ENCODE measurements at places on chromosomes 5 and 9. TPM values are rescaled to one million over a fixed set of nuclear protein-coding genes. Genes with fewer than 3 reads are reported as not detected.

The SLC35A4 gene
- 4.7 TPM for total RNA-seq

The RORB gene
- total RNA-seq: 49.9 TPM

The IL9 gene
- not detected for total RNA-seq

The C5orf58 gene
- not detected for total RNA-seq

The SLC25A48 gene
- 1.2 TPM for total RNA-seq

The LIX1 gene
- 4.7 TPM for total RNA-seq

The CERCAM gene
- 16.0 TPM for total RNA-seq

The PRR16 gene
- total RNA-seq: 1.2 TPM

The CKMT2 gene
- total RNA-seq: 2.2 TPM

The LCN1 gene
- total RNA-seq: not detected

The GRM6 gene
- total RNA-seq: under 0.01 TPM

The MEGF9 gene
- total RNA-seq: 59.5 TPM

The PCDHB16 gene
- total RNA-seq: 6.4 TPM

The DMRT3 gene
- total RNA-seq: not detected

The CATSPER3 gene
- total RNA-seq: not detected

The CXCL14 gene
- total RNA-seq: 9.3 TPM

The TBCA gene
- 63.7 TPM for total RNA-seq

The TRMO gene
- total RNA-seq: 12.0 TPM

The PCDHA12 gene
- total RNA-seq: 8.6 TPM

The PTPN3 gene
- total RNA-seq: 4.4 TPM

The ACOT12 gene
- total RNA-seq: 0.98 TPM

The TOMM5 gene
- total RNA-seq: 60.7 TPM

The CER1 gene
- total RNA-seq: not detected

The FYB1 gene
- 1.5 TPM for total RNA-seq

The HMCN2 gene
- total RNA-seq: under 0.01 TPM
